Activated naive CD4-positive, alpha-beta T cell treated with Interleukin-2 at 50 U/mL for 16 hours (primary cell): ENCODE measurements at places on chromosomes 4 and X.

DNA sequence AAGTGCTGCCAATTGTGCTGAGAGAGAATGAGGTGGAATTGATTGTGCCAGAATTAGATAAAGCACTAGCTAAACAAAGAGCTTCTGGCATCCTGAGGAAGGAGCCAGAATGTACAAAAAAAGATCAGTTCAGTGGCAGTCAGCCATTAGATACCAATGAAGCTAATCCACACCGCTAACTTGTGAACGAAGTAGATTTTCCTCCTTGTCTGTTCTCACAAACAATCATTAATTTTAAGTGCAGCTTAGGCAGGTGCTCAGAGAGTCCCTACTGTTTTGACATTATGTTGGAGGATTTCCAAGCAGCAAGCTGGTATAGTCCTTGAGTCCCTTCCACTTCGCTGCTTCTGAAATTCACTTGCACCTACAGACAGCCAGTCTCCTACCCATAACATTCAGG, 617.4 kb downstream of the CENPC start:
- no peak for DNase-seq

DNA sequence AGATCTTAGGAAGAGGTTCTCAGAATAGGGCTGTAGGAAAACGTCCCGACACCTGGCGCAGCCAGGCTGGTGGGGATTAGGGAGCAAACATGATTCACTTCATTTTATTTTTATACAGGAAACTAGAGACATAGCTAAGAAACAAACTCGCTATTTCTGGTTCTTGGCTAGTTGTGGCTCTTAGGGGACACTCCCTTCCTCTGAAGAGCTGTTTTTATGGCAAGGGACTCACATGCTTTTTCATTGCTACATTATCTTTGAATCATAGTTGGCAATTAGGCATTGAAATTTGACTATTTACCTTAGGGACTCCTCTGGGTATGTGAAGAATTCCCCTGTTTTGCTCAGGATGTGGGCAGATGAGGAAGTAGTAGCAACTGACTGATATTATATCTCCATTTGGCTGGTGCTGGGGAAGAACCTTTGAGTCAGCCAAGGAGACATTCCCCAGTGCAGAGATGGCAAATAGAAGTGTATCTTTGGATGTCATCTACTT, 174.5 kb downstream of the SMIM20 start:
- DNase-seq, result peak; percentile 44

GRCh38 chrX:72569786-72570185, 2.9 kb downstream of the HDAC8 start:
- no peak for DNase-seq

DNA sequence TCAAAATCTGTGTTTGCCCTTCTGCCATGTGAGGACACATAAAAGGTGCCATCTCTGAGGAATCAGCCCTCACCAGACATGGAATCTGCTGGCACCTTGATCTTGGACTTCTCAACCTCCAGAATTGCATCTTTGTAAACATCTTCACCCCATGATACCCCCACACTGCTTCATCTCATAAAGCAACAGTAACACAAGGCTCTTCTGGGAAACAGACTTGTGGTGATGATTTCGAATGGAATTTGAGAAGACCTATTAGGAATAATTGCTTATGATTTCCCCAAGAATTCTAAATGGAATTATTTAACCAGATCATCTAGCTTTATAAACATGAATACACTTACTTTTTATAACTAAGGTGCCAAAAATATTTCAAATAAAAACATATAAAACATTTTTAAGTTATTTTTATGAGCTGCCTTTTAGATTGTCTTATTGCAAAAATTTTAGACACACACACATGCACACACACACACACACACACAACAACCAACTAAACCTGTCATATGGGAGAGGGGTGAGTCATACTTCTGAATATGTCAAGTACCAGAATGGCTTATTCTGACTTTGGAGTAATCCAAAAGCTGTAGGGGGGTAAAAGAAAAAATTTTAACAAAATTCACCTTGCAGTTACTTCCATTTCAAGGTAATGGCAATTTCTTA, 82.0 kb downstream of the USP46 start:
- DNase-seq, result no peak

GRCh38 chr4:183783991-183784553, 121.0 kb upstream of the STOX2 start:
- no peak for DNase-seq
